ENCODE measurements at places on chromosomes 3 and 15. TPM values are rescaled to one million over a fixed set of nuclear protein-coding genes. Genes with fewer than 3 reads are reported as not detected.

Gene LMAN1L
- total RNA-seq = not detected

Gene PLSCR4
- total RNA-seq = 81.5 TPM

Gene OGG1
- total RNA-seq = 24.1 TPM

Gene P2RY1
- total RNA-seq = 1.7 TPM

Gene CLDND1
- total RNA-seq = 93.1 TPM
